H9 (cell line): ENCODE measurements at places on chromosomes 1 and 21. TPM values are rescaled to one million over a fixed set of nuclear protein-coding genes. Genes with fewer than 3 reads are reported as not detected.
A peak's percentile ranks its signal among the peaks of the same experiment; 100 is the strongest.

DNA sequence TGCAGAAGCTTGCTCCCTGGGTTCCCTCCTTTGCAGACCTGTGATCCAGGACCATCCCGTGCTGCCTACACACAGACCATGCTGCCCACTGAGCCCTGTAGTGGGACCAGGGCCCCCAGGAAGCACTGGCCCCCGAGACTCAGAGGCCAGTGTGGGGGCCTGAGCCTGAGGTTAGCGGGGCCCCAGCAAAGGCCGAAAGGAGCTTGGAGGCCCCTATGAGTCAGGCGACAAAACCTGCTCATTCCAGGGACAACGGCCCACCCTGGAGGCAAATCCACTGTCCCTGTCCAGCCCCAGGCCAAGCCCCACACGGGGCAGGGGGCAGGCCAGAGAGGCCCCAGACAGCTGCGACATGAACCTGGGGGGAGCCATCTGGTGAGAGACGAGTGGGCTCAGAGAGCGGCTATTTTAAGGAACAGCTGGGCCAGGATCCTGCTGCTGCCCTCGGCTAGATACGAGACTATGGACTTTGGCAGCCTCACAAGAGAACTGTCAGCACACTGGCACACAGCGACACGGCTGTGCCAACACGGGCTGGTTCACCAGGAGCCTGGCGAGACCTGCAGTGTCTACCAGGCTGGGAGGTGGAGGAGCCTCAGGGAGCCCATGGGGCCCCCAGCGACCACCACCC, 74.7 kb downstream of the ARHGEF16 start:
- no peak for DNase-seq

GRCh38 chr1:210848474-210848873, 285.5 kb downstream of the KCNH1 start:
- no peak for DNase-seq

DNA sequence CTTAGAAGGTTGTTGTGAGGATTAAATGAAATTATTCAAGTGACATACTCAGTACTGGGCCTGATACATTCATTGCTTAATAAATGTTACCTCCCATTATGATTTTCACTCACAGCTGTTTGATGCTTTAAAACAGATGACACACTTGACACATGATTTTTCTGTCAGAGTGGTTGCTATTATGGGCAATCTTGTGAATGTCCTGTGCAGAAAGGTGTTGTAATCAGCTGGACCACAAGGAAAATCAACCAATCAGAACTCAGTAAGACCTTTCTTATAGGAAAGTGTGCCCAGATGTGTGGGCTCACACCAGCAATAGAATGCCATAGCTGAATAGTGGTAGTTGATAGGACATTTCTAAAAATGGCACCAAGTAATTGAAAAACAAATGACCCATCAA, 23.5 kb downstream of the GJA5 start:
- no peak for DNase-seq

- DNase-seq = no peak
Observed at GRCh38 chr21:44923480-44924084, 2.9 kb upstream of the ITGB2 start.

DNA sequence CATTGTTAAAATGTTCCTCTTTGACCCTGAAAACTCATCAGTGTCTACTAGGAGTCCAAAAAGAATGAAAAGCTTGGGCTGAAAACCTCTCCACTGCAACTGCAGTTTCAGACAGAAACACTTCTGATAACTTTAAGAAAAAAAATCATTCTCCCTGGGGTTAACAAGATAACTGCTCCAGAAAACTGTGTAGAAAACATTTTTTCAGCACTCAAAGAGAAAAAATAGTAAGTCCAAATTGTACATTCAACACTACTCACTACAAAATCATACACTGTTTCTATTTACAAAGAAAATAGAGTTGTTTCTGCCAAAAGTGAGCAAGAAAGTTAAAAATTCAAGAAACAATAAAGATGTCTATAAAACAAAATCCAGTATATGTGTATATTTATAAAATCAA, 157.8 kb downstream of the RERE start:
- no peak for DNase-seq

DNA sequence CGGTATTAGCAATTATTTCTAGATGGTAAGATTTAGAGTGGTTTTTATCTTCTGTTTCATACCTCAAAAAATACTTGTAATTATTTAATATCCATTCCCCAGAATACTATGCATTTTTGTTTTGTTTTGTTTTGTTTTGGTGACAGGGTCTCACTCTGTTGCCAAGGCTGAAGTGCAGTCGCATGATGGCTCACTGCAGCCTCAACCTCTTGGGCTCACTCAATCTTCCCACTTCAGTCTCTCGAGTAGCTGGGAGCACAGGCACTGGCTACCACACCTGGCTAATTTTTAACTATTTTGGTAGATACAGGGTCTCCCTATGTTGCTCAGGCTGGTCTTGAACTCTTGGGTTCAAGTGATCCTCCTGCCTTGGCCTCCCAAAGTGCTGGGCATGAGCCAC, 252.7 kb downstream of the AKT3 start:
- no peak for DNase-seq

- DNase-seq = peak; percentile 31
Observed at GRCh38 chr21:17612023-17612564, 607 bp downstream of the BTG3 start.

DNA sequence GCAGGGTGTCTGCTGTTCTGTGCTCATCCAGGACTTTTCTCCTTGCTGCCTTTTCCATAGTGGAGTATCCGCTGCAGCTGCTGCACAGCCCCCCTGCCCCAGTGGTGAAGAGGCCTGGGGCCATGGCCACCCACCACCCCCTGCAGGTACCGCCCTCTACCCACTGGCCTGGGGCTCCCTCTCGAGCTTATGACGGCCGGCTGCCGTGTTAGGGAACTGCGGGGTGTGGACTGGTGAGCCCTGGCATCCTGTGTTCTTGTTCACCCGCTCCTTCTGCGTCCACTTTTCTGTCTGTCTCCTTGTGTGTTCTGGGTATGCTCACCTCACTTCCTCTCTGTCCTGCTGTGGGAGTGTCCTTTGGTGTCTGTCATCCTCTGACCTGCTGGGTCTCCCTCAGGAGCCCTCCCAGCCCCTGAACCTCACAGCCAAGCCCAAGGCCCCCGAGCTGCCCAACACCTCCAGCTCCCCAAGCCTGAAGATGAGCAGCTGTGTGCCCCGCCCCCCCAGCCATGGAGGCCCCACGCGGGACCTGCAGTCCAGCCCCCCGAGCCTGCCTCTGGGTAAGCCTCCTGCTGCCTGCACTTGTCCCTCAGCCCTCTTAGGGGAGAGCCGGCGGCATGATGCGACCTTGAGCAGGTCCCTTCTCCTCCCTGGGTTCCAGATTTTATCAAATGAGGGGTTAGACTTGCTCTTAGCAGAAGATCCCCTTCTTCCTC, 29.8 kb downstream of the ETNK2 start:
- no peak for DNase-seq

- no peak for DNase-seq
Observed at GRCh38 chr1:116194568-116194967, 83.4 kb downstream of the MAB21L3 start.

DNA sequence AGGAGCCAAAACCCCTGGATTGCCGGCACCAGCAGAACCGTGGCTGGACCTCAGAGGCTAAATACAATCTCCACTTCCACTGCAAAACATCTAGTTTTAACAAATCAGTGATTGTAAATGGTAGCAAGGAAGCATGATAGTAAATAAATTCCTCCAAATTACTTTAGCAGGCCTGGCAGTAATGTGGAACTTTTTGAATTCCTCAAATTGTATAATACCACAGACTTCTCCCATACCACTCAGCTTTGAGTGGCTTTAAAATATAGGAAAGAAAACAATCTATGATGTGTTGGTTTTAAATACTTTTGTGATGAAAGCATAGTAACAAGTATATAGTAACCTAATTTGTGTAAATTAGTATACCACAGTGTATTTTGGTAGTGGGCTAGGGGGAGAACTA, 34.1 kb downstream of the NIBAN1 start:
- DNase-seq = no peak

- no peak for DNase-seq
Observed at GRCh38 chr1:160460683-160461287, 60.4 kb downstream of the VANGL2 start.

GRCh38 chr1:11194407-11195176, 5.4 kb downstream of the ANGPTL7 start:
- DNase-seq = no peak

DNA sequence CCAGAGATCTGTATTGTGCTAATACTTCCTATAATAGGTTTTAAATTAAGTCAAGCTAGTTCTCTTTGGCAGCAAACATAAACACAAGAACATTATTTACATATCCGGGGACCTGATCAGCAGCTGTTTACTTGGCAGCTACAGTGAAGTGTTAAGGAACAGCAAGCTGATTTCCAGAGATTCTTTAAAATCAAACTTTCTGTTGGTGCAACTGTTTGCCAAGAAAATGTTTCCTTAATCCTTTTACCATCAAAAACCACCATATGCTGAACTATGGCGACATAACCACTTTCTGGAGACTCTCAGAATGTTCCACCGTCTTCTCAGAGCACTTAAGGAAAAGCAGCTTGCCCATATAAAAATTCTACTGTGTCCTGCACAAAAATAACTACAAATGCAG, 107.0 kb upstream of the KRTAP19-8 start:
- DNase-seq = no peak

DNA sequence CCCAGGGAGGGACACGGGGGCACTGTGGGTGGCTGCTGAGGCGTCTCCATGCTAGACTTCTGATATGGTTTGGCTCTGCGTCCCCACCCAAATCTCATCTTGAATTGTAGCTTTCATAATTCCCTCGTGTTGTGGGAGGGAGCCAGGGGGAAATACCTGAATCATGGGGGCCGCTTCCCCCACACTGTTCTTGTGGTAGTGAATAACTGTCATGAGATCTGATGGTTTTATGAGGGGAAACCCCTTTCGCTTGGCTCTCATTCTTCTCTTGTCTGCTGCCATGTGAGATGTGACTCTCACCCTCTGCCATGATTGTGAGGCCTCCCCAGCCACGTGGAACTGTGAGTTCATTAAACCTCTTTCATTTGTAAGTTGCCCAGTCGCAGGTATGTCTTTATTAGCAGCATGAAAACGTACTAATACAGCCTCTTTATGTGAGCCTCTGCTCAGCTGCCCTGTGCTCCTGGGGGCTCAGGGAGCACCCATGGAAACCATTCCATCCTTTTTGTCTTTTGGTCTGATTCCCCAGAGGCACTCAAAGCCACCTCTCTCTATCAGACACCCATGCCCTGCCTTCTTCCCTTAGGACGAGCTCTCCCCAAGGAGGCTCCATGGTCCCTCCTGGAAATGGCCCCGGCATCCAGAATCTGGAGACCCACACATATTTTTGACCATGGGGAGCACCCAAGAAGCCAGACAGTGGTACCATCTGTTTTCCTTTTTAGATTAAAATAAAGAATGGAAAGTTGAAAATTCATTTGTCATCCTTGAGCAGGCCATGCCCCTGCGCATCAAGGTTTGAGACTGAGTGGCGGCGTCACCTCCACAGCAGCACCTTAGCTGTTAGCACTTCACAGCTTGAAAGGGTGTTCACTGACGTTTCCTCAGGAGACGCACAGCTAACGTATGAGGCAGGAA, 65.9 kb upstream of the FAM20B start:
- DNase-seq = no peak

- no peak for DNase-seq
Observed at GRCh38 chr1:1331068-1331965, at the start of gene TAS1R3. Gene TAS1R3, plus strand, starts transcription at chr1:1331280. Its CDS starts 66 bp downstream, at chr1:1331346.

DNA sequence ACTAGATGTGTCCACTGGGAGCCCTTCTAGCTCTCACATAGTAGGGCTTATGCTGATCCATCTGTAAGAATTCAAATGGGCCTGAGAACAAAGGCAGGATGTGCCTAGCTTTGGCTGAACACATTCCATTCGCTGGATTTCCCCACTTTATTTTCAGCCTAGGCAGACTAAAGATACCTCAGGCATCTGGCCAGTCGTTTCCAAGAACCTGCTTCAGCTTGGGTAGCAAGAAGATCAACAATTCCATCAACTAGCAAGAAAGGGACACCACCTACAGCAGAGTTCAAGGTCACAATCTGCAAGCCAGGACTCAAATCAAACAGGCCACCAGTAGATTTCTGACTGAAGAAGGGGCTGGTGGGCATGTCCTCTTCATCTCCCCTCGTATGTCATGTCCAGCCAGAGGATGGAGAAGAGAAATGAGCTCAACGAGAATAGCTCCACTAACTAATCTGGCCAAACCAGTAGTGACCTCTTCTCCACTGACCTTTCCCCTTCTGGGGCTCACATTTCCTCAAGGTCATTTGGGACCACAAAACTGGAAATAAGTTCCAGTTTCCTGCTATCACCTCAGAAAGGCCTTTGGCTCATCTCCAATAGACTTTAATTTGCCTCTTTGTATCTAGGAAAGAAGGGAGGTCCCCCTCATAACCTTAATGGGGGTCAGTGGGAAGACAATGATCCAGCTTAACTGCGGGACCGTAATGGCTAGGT, 14.2 kb downstream of the TXNIP start:
- no peak for DNase-seq

DNA sequence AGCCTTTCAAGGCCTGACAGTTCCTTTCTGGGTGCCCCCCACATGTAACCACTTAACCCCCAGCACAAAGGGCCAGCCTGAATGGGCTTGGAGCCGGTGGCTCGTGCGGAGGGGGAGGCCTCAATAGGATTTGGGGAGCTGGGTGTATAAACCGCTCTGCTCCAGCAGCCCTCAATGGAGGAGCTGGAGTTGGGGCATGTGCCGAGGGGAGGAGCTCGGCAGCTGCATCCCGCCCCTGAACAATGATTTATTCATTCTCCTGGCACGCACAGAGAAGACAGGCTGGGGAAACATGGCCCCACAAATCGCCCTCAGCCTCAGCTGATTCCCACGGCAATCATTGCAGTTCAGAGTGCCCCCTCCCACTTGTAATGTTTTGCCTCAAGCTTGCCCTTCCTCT, 6.9 kb upstream of the C1orf216 start:
- DNase-seq = no peak

DNA sequence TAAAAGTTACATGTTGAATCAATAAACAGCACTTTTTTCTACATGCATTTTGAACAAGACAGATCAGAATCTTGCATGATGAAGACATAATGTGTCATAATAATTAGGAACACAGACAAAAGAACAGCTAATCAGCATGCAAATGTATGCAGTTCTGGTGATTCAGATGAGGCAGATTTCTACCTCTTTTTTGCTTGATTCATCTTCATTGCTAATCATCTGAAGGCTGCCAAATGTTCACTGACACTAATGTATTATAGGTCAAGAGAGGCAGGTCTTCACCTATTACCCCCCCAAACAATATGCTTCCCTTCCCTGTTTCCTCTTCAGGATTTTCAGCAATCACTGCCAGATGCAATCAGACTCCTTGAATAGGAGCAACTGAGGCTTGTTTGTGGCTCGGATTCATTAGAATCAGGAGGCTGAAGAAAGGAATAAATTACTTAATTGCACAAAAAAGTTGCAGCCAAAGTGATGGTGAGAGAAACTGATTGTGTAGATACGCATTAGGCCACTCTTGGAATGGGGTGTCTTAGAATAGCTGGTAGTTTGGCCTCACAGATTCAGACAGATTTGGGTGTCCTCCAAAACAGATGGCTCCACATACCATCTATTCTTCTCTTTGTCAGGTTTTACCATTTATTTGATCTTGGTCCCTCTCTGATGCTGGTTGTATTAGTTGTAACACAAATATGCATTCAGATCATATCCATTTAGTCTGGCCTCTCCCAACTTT, 275.4 kb downstream of the RPS6KC1 start:
- DNase-seq = no peak

Gene OR6N1
- total RNA-seq = not detected in 2 replicates

Gene C1orf53
- 0.99 and 1.4 TPM in 2 replicates for total RNA-seq

Gene PLA2G2D
- total RNA-seq = not detected in 2 replicates

Gene TRIM67
- not detected in 2 replicates for total RNA-seq

Gene AK2
- total RNA-seq = 144 and 159 TPM in 2 replicates

Gene GBP6
- total RNA-seq = not detected in 2 replicates
